Activated naive CD4-positive, alpha-beta T cell (primary cell): ENCODE measurements at places on chromosomes 7 and 10.

GRCh38 chr10:60262647-60263126, 127.0 kb downstream of the ANK3 start:
- DNase-seq, result no peak

GRCh38 chr10:103244666-103245271, 918 bp upstream of the RPEL1 start:
- DNase-seq, result peak; percentile 24

GRCh38 chr10:101364721-101365120, 10.8 kb downstream of the BTRC start:
- no peak for DNase-seq

DNA sequence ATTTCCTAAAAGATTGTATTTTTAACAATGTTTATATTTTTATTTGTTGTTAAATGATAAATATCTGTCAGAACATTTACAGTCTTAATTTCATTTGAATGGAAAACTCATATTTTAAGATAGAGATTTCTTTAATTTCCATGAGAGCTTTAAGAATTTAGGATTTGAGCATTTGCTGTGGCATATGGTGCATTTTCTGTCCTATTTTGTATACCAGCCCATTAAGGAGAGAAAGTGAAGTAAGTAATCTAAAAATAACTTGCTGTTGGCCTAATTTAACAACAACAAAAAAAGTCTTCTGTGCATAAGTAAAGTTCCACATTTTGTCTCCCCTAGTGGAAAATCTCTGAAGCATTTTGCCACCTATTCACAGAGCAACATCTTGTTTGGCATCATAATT, 190.9 kb upstream of the PPP1R3A start:
- no peak for DNase-seq

DNA sequence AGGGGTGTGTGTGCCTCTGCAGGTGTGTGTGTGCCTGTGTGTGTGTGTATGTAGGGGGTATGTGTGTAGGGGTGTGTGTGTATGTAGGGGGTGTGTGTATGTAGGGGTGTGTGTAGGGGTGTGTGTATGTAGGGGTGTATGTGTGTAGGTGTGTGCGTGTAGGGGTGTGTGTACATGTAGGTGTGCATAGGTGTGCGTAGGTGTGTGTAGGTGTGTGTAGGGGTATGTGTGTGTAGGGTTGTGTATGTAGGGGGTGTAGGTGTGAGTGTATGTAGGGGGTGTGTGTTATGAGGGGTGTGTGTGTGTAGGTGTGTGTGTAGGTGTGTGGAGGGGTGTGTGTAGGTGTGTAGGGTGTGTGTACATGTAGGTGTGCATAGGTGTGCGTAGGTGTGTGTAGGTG, 48.6 kb upstream of the PSMG3 start:
- DNase-seq, result no peak

- no peak for DNase-seq
Observed at GRCh38 chr7:16774294-16774693, 20.7 kb downstream of the TSPAN13 start.

DNA sequence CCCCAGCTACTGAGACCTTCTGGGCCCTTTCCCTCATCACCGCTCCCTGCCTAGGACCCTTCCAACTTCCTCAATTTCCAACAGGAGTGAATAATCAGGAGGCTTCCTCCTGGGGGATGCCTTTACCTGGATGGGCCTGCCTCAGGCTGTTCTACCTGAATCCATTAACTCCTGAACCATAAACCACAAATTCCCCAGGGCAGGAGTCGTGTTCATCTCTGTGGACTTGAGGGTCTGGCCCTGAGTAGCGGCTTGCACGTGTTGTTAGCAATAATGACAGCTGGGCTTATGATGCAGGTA, 105.1 kb upstream of the GPR26 start:
- no peak for DNase-seq

- no peak for DNase-seq
Observed at GRCh38 chr10:76576276-76576962, 1061.2 kb downstream of the KCNMA1 start.

DNA sequence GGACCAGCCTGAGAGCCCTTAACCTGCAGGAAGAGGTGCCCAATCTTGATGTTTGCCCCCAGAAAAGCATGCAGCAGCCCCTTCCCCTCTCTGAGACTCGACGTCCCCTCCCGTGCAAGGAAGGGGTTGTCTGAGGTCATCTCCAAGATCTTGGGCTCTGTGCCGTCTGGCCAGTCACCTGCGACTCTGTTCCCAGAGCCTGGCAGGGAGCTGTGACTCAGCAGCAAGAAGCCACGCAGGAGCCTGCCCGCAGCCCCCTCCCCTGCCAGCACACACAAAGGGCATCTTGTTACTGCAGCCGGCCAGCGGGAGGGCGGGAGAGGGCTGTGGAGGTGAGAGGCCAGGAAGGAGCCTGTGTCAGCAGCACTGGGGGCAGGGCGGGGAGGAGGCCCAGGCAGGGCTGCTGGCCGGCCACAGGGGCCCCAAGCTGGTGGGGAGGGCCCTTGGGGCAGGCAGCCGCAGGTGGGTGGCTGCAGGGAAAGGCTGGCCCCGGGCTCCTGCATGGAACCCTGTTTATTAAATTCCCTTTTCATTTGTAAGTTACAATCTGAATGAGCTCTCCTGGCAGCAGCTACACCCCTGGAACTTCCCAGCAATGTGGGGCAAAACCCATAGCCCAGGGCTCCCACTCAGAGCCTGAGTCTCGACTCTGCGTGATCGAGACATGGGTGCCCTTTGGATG, 103.7 kb upstream of the ZMIZ1 start:
- DNase-seq, result no peak

GRCh38 chr7:90655566-90655965, 59.4 kb downstream of the CDK14 start:
- DNase-seq, result no peak

- no peak for DNase-seq
Observed at GRCh38 chr7:38351601-38352000, 78.2 kb upstream of the TARP start.

DNA sequence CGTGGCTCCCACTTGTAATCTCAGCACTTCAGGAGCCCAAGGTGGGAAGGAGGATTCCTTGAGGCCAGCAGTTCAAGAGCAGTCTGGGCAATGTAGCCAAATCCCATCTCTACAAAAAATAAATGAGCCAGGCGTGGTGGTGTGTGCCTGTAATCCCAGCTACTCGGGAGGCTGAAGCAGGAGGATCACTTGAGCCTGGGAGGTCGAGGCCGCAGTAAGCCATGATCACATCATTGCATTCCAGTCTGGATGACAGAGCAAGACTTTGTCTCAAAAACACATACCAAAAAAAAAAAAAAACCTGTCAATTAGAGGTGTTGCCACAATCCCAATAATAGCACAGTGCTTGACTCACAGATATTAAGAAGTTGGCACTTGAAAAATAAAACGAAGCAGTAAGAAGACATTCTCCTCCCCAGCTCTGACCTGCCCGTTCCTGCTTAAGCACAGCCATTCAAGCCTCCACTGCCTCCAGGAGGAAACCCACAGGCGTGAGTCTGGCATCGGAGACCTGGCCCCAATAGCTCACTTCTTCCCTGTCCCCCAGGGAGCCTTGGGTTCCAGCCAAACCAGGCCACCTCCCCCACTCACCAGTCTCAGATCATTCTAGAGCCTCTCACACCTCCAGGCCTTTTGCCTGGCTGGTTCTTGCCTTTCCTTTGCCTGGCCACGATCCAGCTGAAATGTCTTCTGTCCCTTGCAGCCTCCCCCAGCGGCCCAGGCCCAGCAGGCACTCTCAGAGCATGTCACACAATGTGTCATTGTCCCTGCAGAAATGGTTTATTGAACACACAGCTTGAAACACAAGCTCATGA, 45.3 kb upstream of the GTF2I start:
- no peak for DNase-seq
